T follicular helper cell (primary cell): ENCODE measurements at places on chromosomes 16 and 17.

- DNase-seq, result no peak
These were observed 59.5 kb upstream of the IRX3 start for GRCh38 chr16:54346041-54346440.

GRCh38 chr17:60323754-60324153 is 68.2 kb downstream of the USP32 start:
- DNase-seq, result no peak

DNA sequence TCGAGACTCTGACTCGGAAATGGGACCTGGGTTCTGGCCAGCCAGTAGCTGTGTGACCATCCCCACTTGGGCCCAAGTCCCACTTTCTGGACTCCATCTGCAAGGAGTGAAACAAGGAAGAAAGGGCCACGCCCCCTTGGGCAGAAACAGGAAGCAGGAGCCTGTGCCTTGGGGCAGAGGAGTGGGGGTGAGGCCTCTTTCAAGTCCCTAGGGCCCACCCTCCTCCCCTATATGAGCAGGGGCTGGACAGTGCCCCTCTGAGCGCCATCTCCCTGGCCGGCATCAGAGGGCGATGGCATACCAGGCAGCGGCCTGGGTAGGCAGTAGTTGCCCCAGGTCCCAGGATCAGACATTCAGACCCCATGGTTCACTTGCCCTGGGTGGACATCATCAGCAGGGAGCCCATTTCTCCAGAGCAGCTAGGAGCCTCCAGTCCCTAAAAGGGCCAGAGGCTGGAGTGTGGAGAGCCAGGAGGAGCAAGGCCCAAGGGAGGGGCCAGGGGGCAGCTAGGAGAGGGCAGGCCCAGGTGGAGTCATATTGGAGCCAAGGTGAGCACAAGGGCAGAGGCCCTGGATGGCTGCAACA is 7.1 kb downstream of the BCAR1 start:
- DNase-seq, result no peak

DNA sequence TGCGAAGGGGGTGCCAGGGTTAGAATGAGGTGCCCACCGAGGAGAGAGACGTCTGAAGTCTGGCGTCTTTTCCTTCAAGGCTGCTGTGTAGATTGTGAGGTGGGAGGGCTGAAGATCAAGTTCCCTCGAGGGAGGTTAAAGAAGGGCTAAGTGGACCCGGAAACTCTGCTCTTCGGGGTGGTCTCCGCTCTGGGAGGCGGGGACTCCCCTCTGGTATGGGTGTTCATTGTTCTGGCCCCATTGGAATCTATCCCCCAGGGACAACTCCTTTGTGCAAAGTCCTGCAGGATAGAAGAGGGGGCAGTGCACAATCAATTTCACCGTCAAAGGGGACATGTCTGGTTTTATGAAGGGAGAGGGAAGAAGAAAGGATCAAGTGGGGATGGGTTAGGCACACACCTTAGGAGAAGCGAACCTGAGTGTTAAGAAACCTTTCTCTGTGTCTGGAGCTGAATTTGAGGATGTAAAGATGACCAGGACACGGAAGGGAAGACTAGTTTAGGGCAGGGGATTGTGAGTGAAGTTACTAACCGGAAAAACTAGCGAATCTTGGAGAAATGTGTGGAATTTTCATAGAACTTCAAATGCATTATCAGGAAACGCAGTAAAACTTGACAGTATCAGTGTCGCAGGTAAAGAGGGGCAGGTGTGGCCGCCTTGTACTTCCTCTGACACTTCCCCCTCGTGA is 809 bp upstream of the RAB34 start:
- DNase-seq, result no peak

GRCh38 chr17:66469890-66470289 is 167.5 kb downstream of the PRKCA start:
- no peak for DNase-seq

- DNase-seq, result no peak
These were observed 7.1 kb upstream of the CNP start for GRCh38 chr17:41959336-41960095.

GRCh38 chr17:64781014-64781756 is 119.1 kb upstream of the SMURF2 start:
- peak; percentile 19 for DNase-seq

DNA sequence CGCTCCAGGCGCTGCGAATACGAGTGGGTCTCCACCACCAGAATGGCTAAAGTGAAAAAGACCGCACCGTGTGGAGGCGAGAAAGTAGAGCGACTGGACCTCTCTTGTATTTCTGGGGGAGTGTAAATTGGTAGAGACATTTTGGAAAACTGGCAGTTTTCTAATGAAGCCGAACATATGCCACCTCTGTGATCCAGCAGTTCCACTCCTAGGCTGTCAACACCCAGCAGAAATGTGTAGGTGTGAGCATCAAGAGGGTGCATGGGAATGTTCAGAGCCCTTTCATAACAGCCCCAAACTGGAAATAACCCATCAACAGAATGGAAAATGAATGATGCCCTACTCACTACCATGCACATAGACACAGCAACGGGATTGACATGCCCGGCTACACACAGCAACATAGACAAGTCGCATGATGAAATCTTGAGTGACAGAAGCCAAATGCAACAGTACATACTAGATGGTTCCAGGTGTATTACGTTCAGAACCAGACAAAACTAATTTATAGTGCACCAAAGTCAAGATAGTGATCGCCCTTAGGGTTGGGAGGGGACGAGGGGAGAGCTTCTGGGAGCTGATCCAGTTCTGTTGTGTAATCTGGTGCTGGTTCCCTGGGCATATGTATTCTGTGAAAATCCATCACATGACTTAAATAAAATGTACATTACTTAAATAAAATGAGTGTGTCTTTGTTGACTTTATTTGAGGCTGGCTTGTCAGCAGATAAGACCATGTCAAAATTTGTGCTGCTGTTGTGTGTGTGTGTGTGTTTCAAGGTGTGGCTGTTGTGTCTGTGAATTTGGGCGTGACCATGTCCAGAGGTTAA is 877 bp upstream of the BCL7C start:
- no peak for DNase-seq

- no peak for DNase-seq
These were observed 263.9 kb downstream of the TOX3 start for GRCh38 chr16:52283018-52283417.

- DNase-seq, result no peak
These were observed 9.3 kb downstream of the MAP2K3 start for GRCh38 chr17:21293831-21294210.

DNA sequence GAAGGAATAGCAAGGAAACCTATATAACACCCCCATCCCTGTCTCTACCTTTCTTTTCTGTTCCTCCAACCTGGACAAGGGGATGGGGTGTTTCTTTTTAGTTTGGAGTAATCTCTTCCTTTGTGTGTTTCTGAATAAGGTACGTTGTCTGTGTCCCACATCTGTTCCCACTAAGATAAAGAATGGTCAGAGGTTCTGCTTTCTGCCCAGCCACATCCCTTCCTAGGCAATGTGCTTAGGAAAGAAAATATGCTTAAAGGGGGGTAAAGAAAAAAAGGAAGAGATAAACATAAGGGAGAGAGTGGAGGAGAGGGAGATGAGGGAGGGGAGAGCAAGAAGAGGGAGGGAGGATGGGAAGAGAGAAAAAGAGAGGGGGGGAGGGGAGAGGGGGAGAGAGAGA is 35.1 kb downstream of the SLC6A2 start:
- DNase-seq, result no peak

DNA sequence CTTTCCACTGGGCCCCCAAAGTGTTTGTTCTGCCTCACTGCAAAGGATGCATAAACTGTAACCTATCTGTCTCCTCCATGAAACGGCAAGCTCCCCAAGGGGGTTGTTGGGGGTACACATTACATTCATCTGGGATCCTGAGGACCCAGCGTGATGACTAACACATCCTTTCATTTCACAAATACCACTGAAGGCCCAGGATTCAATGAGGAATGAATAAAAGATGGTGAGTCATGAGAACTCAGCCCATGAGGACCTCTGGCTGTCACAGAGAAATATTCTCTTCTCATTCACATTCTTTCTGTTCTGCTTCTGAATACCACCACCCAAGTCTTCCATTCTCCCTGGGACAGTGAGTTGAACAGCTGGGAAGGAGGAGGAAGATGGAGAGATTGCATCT is 149.8 kb downstream of the RBFOX3 start:
- DNase-seq, result no peak

DNA sequence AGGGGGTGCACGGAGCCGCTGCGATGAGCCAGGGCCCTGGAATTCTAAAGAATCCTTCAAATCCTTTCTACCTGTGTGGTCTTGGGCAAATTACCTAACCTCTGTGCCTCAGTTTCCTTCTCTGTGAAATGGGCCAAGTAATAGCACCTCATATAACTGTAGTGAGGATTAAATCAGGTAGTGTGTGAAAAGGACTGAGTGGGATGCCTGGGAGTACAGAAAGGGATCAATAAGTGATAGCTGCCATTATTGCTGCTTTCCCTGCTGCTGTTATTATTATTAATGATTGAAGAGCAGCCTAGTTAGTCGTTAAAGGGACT is 958 bp downstream of the SCNN1G start:
- no peak for DNase-seq

DNA sequence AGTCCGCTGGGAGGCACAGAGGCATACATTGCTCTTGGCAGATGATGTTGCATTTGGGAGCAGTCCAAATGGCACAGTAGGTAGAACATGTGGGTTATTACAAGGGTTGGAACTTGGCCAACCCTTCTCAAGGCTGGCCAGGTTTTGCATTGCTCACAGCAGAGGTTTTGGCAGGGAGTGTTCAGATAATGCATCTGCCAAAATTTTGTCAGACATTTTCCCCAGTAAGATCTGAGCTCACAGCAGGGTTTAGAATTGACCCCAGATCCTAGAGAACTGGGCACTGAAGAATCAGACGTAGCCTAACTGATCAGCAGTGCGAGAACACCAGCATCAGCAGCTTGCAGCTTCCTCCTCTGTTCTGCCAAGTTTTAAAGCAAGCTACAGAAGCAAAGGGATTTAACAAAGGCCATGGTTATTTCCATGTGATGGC is 468.8 kb upstream of the KIF2B start:
- no peak for DNase-seq

DNA sequence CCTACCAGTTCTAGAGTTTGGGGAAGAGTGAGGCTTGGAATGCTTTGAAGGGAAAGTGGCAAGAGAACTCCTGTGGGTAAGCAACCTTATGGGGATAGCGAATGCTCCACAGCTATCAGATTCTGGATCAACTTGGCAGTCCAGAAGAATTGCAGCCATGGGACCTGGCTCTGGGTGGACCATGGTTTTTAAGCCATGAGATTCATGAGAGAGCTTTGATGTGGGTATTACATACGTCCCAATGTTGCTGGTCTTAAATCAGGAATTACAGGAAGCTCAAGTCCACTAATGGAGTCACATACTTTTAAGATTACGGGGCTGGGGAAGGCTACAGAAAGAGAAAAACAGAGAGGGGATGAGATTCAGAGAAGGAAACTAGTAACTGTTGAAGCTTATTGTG is 142.5 kb upstream of the ELAC2 start:
- no peak for DNase-seq

- DNase-seq, result no peak
These were observed 10.3 kb upstream of the TVP23A start for GRCh38 chr16:10828851-10829366.

GRCh38 chr16:82772215-82772614 is 145.4 kb downstream of the CDH13 start:
- DNase-seq, result no peak

GRCh38 chr17:67492251-67492740 is 115.2 kb downstream of the PITPNC1 start:
- DNase-seq, result no peak

DNA sequence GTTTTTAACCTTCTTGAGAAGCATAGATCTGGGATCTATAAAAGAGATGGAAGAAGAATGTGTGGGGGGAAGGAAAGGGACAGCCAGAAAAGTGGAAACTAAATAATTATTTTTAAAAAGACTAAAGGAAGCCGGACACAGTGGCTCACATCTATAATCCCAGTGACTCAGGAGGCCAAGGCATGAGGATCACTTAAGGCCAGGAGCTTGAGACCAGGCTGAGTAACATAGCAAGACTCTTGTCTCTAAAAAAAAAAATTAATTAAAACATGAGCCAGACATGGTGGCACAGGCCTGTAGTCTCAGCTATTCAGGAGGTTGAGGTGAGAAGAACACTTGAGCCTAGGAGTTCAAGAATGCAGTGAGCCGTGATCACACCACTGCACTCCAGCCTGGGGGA is 335.1 kb downstream of the GRIN2A start:
- no peak for DNase-seq

DNA sequence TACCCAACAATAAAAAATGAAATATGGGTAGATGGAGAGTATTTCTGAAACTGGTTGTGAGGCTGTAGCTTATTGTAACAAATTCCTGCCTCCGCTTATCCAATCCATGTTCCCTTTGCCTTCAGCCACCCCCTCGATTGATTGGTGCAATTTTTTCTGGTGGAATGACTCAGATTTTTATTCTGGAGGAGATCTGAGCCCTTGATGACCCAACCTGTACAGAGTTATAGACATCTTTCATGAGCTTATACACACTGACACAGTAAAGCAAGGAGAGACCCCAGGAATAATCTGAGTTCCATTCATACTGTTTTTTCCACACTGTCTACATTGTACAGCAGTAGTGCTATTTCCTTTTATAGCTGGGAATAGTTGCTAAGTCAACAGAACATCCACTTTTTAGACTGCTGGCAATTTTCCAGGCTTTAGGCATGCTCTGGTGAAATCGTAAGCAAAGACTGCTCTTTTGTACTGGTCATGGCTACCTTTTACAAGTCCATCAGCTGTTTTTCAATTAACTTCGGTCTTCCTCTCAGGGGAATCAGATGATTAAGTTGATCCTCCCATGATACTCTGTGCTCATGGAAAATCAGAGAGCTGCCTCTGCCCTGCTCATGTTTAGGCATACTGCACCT is 30.1 kb downstream of the CCL4 start:
- no peak for DNase-seq

DNA sequence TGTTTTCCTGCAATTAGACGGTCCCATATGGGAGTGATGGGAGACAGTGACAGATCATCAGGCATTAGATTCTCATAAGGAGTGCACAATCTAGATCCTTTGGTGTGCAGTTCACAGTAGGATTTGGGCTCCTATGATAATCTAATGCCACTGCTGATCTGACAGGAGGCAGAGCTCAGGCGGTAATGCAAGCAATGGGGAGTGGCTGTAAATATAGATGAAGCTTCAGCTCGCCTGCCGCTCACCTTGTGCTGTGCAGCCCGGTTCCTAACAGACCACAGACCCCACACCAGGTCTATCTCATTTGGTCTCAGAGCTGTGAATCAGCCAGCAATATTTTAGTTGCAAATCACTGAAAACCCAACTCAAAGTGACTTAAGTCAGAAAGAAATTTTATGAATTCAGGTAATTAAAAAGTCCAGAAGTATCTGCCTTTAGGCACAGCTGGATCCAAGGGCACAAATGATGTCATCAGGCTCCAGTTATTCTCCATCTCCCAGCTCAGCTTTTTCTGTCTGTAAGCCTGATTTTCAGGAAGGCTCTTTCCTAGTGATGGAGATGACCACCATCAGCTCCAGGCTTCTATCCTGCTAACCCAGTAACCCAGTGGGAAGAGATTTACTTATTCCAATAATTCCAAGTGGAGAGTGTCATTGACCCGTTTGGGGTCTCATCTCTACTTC is 3.3 kb downstream of the CHP2 start:
- no peak for DNase-seq

- DNase-seq, result no peak
These were observed 9.6 kb downstream of the PSMD7 start for GRCh38 chr16:74305978-74306784.
